Stimulated activated CD4-positive, alpha-beta T cell treated with anti-CD3 and anti-CD28 coated beads, Interleukin-4, amount 100 ng/mL, for 1 hour (primary cell): ENCODE measurements at places on chromosomes 1 and 21.

DNA sequence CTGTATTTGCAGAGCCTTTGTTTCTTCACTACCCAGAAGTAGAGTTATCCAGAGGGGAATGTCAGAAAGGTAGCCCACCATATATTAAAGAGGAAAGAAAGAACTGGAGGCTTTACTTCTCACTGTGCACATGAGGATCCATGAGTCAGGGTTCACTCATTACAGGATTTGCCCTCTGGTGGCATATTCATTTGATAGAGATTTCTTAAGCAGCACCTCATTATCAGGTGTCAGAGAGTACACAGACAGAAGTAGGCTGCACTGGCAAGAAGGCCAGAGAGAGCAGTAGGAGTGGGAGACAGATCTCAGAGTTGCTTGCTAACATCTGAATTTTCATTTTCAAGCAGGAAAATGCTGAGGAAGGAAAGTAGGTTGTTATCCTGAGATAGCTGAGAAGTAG, 123.8 kb downstream of the PIK3R3 start:
- DNase-seq, result no peak

- no peak for DNase-seq
Measured at GRCh38 chr1:156852418-156852874, 6.5 kb downstream of the INSRR start.

GRCh38 chr1:154547105-154547732, 11.2 kb downstream of the UBE2Q1 start:
- no peak for DNase-seq

- DNase-seq, result no peak
Measured at GRCh38 chr1:19089524-19089923, 120.5 kb downstream of the UBR4 start.

- DNase-seq, result no peak
Measured at GRCh38 chr1:222413436-222413835, 134.5 kb downstream of the HHIPL2 start.
